ENCODE measurements at places on chromosomes 4 and X.

GRCh38 chrX:136909706-136910564 lies 29.4 kb upstream of the RBMX start:
- peak; percentile 94 for DNase-seq

- no peak for DNase-seq
Measured at GRCh38 chr4:76920715-76921114, 22.8 kb upstream of the SOWAHB start.

- DNase-seq = peak; percentile 10
Measured at GRCh38 chr4:48445704-48446103, 37.4 kb upstream of the SLC10A4 start.

DNA sequence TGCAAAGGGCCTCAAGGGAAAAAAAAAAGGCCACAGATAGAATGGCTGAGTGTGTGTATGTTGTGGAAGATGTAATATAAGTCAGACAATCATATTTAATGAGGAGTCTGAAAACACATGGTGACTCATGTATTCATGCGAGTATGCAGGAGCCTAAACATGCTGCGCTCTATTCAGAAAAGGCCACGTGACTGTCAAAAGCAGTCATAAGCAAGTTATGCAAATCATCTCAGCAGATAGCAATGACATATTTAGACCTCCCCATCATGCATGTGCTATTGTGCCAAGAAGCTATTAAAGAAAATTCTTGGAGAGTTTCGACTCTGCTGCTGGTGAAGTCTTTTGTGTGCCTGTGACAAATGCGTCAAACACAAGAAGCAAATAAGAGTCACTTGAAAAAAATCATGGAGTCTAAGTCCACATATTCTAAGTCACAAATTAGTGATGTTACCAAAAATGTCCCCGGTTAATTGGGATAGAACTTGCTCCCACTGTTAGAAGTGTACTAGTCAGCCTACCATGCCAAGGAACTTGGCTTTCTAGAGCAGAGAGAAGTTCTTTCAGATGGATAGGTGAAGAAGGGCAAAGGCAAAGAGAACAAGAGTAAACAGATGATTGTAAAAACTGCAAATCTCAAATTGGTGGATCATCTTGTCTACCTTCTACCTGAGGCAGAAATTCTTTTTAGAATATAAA lies 5.0 kb downstream of the LNX1 start:
- peak; percentile 21 for DNase-seq
